Inflammatory macrophage treated with lipopolysaccharide for 1 hour (primary cell): ENCODE measurements at places on chromosomes 2 and 18.
A peak's percentile ranks its signal among the peaks of the same experiment; 100 is the strongest.

DNA sequence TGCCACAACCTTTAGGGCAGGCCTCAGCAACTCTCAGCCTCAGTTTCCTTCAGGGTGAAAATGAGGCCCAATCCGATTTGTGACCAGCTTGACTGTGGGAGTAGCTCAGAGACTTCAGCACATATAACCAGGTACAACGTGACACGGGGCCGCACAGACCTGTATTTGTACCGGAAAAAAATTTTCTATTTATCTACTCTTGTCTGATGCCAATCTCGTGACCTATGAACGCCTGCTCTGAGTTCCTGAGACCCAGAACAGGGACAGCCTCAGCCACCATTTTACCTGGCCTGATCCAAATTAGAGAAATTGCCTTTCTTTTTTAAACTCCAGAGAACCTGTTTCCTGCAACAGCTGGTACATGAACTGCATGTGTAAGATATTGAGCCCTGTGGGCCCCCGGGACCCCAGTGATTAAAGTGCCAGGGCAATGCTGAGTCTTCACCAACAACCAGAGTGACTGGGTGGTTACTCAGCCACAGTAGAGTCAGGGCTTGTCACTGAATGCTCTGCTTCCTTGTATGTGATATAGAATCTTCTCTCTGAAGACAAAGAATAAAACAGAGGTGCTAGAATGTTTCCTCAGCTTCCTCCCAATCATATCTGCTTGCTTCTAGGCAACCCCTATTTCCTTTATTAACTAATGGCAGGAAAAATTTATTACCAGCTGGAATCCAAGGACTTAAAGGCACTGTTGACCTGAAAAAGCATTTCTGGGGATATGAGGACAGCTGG is 47.8 kb upstream of the FZD7 start:
- no peak for DNase-seq

DNA sequence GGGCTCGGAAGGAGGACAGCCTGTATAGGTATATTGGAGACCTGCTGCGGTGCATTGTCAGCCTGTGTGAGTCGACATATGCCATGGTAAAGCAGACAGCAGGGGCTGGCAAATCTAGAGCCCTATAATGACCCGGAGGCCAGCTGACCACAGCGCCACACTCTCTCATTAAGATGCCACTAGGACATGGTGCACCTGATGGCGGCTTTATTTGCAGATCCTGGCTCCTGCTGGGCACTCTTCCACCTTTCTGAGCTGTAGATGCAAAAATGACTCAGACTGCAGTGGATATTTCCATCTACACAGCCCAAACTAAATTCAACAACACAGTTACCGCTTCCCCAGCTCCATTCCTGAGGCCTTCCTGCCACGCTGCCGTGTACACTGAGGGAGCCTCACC is 389.9 kb downstream of the TNS1 start:
- no peak for DNase-seq

DNA sequence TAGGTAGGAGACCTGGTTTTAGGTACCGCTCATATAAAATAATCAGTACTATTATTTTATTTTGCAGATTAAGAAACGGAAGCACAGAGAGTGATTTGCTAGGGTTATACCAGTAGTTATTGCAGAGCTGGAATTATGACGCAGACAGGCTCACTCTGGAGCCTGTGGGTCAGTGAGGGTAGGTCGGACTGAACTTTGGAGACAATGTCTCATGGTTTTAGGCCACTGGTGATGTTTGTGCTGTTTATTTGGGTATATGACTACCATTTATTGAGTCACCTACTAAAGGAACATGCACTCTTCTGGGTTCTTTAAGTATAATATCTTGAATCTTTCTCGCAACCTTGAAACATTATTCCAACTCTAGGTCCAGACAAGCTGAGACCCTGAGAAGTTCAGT is 33.5 kb upstream of the IL1R1 start:
- no peak for DNase-seq

DNA sequence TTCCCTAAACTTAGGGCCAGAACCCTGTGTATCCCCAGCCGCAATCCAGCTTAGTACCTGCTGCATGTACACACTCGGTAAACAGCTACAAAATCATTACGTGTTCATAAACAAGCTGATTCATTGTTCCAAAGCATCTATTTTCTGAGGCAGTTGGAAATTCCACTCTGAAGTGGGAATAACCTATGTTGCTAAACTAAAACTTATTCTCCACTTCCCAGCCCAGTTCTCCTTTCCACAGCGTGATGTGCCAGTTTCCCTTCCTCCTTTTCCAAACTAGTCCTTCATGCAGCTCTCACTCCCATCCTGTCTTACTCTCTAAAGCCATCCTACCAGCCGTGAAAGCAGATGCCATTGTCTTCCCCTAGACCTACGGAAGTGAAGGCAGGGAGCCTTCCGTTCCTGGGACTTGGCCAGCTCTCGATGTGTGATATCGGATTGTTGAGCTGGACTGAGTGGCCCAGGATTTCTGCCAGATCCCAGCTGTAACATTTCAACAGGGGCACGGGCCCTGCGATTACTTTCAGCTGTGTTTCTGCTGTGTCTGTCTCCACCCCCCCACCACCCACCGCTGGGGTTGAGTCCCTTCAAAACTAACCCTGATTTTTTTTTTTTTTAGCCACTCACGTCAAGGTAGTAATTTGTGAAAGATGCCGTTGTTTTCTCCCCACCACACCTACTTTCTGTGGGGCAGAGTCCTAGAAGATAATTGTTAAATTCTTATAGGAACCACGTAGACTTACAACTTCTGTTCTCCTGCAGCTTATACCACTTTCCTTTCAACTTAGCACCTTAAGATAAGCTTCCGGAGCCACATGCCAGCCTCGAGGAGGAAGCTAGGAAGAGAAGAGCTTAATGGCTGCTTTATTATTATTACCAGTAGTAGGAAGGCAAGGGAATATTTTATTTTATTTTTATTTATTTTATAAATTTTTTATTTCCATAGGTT is 100.9 kb downstream of the CRIM1 start:
- peak; percentile 97 for DNase-seq

DNA sequence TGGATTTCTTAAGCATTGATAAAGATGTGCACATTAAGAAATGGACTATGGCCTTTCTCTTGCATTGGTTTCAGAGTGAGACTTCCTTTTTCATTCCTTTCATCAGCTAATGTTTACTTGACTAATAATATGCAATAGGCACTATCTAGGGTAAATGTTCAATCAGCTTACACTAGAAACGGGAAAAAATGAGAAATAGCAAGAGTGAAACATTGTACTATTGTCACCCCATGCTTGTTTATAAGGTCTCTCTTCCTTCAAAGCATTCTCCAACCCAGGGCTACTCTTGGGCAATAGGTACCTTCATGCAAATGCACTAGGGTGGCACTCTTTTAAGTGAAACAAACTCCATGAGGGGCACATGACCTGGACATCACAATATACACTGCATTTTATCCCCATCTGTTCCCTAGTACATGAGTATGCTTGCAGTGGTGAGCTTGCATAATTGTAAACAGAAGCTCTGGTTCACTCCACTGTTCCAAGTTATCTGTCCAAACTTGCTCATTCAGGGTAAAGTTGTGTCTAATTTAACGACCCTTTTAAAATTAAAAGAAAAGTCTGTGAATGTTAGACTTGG is 402.3 kb downstream of the ERBB4 start:
- DNase-seq = no peak

GRCh38 chr18:12944709-12945108 is 3.1 kb upstream of the SEH1L start:
- peak; percentile 10 for DNase-seq

- peak; percentile 78 for DNase-seq
Measured at GRCh38 chr18:9849407-9850283, 36.1 kb upstream of the TXNDC2 start.

- DNase-seq = peak; percentile 0
Measured at GRCh38 chr2:14634489-14635390, 2.2 kb downstream of the LRATD1 start.

- DNase-seq = no peak
Measured at GRCh38 chr2:2941205-2941604, 436.4 kb downstream of the EIPR1 start.

DNA sequence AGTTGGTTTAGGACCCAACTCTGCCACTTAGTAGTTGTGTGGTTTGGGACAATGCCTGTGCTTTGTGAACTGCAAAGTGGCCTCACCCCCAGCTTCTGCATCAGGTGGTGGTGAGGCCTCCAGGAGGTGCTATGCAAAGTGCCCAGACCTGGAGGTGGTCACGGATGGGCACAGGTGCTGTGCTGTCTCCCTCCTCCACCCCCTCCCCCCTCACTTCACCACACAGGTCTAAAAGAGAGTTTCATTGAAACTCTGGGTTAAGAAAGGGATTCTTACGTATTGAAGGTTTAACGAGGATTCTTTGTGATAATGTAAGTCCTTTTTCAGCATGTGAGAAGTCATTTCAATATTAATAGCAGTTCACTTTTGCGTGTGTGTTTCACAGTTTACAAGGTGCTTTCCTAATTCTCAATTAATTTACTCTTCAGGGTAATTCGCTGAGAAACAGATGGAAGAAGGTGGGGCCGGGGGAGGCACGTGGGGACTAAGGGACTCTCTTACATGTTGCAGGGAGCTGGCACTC is 369.9 kb downstream of the LPIN1 start:
- DNase-seq = no peak

DNA sequence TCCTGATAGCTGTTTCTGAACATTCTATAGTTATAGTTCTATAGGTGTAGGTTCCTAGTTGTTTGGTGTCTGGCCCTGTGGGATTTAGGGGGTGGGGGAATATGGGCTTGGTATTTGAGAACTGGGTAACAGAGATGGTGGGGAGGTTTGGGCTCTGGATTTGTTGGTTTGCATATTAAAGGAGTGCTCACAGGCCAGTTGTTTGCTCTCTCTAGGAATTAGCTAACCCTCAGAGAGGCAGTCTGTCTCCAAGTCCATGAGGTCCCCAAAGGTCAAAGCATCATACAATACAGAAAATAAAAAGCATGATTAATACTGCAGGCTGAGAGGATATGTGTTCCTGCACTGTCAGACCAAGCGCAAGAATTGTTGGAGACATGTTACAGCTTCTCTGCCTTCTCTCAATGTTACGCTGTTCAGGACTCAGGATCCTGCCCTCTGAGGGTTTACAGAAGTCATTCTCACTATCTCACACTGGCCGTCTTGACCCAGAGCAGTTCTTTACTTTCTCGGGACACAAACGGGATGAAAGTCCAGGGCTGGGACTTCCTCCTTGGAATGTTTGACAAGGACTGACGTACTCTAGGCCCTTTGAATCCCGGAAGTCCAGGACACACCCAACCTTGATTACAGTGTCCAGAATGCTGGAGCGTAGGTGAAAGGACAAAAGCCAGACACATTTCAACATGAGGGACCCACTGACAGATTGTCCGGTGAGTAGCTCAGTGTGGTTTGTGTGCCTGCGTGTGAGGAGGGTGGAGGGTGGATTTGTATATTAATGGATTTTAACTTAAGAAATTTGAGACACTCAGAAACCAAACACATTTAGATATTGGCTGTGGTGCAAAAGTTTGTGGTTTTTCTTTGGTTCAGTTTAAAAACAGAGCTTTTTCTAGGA is at the start of gene NOSTRIN:
TSS of gene NOSTRIN (plus strand) at position 677 of the 898 bp plus-strand sequence. CDS start at position 687, 10 bp downstream.
- no peak for DNase-seq
